ENCODE measurements at places on chromosomes 2 and 18.
A peak's percentile ranks its signal among the peaks of the same experiment; 100 is the strongest.

GRCh38 chr18:25348386-25349130 is 3.4 kb downstream of the ZNF521 start:
- no peak for DNase-seq

DNA sequence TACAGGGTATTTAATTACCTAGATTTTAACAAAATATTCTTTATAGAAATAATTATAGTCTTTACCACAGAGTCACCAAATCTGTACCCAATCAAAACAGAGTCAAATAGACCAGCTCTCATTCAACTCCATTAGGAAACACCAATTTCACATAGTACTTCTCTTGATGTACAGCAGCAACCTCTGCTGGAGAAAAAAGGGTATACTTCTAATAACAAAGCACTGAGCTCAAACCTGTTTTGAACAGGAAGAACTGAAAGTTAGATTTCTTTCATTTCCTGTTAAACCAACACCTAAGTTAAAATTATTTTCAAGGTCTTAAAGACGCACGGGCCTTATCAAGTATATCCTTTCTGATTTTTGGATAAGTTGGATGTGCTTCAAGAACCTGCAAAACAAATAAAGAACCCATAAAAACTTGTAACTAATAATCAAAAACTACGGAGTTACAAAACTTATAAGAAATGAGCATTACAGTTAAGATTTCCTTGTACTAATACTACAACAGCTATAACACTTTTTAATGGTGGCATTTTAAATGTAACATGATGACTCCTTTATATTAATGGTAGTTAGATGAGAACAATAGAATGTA is 79.0 kb downstream of the TTC21B start:
- peak; percentile 57 for DNase-seq

GRCh38 chr18:13606604-13607254 is 119.6 kb downstream of the FAM210A start:
- no peak for DNase-seq

DNA sequence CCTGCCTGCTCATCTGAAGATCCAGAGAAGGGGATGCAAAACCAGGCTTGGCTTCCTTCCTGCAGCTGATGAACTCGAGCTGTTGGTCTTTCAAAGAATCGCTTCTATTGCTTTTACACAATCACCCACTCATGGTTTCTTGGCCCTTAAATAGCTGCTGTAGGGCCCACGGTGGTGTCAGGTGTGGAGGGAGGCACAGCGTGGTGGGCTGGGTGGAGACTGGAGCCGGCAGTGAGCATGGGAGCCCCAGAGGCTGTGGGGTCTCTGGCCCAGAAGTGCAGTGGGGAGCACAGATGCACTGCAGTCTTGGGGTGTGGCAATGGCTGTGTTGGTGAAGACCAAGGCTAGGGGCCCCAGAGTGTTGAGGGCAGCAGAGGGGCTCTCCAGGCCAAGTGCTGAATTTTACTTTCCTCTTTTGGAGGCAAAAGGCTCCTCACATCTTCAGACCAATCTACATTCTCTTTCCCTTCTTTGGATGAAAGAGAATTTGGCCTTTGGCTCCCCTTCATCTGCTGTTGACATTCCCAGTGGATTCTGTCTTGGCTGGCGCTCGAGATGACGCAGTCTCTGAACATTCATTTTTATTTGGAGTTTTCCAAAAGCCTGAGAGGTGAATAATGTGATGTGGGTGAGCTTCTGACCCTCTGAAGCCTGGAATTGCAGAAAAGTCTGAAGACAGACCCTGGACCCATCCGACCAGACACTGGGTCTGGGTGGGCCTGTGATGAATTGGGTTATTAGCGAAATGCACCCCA is 70.1 kb upstream of the ASB18 start:
- peak; percentile 25 for DNase-seq

- DNase-seq: peak; percentile 56
Observed at GRCh38 chr2:224248944-224249371, 152.9 kb downstream of the FAM124B start.

GRCh38 chr2:35989503-35989902 is 366.1 kb upstream of the CRIM1 start:
- DNase-seq: no peak

GRCh38 chr2:172253190-172254052 is 150.7 kb upstream of the DLX2 start:
- DNase-seq: peak; percentile 99

GRCh38 chr2:191845876-191846514 is 893 bp downstream of the CAVIN2 start:
- no peak for DNase-seq

DNA sequence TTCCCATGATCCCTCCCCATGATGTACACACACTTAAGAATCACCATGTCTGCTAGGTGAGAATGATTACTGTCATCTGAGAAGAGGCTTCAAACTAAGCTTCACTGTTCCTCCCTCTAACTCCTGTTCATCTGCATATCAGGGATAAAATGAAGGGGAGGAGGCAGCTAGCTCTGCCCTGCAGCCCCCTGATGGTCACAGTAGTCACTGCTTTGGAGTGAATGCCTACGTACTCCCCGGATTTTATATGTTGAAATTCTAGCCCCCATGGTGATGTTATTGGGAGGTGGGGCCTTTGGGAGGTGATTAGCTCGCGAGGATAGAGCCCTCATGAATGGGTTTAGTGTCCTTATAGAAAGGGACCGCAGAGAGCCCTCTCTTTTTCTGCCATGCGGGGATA is 156.4 kb downstream of the NCKAP5 start:
- DNase-seq: no peak

GRCh38 chr2:171629113-171629512 is 58.2 kb upstream of the DYNC1I2 start:
- DNase-seq: no peak

GRCh38 chr2:10879624-10880585 is 31.8 kb upstream of the KCNF1 start:
- no peak for DNase-seq

GRCh38 chr2:226607379-226607778 is 192.2 kb downstream of the IRS1 start:
- no peak for DNase-seq

DNA sequence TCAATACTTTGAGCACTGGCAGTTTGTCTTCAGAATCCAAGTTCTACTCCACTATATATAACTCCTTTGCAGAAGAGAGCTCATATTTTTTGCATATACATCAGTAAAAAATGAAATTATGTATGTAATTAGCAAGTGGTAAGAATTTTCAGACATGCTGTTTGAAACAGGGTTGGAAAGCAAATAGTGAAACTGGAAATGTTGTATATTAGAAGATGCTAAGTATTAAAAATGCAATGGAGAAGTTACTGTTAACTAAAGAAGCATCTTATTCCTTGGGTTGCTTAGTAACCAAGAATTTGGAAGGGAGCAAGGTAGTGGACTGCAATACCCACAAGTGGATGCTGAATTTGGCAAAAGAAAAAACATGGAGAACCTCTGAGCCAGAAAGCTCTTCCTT is 88.6 kb upstream of the DLGAP1 start:
- DNase-seq: no peak

- DNase-seq: no peak
Observed at GRCh38 chr2:227846831-227847230, 24.6 kb upstream of the DAW1 start.

- no peak for DNase-seq
Observed at GRCh38 chr2:162537651-162538050, 193.7 kb downstream of the GCA start.

GRCh38 chr2:65331336-65332025 is 100.9 kb downstream of the SPRED2 start:
- DNase-seq: no peak

- no peak for DNase-seq
Observed at GRCh38 chr2:208142925-208143799, 2.8 kb downstream of the CRYGB start.

DNA sequence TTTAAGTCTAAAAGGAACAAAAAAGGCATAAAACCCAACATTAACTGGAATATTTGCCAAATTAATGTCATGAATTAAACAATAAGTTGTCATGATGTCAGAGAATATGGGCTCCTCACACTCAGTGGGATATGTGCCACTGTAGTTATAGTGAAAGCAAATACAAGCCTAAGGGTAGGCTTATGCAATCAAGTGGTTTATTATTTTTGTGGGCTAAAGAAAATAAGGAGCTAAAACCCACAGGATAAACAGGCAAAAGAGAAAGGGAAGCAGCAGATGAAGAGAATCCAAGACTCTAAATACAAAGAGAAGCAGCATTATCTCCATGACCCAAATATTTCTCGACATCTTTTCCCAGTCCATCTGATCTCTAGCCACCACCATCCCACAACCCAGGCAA is 17.5 kb downstream of the YWHAQ start:
- DNase-seq: peak; percentile 90

DNA sequence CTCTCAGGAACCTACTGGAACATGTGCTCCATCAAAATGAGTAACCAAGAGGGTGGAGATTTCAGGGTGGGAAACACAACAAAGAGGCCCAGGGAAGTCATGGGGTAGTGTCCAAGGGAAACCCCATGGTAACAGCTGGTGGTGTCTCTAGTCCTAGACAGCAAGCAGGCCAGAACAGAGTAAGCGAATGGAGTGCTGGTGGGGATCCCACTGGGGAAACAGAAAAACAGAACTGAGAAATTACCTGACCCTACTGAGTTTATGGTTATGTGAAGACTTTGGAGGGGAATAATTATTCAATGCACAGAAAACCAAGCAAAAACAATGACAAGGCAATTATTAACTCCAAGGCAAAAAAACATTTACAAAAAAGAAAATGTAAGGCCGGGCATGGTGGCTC is 16.9 kb downstream of the ERCC3 start:
- DNase-seq: peak; percentile 15
